HAP-1 (cell line): ENCODE measurements at places on chromosomes 7 and 10.

- no peak for DNase-seq
Observed at GRCh38 chr7:39827571-39827970, 122.5 kb upstream of the CDK13 start.

GRCh38 chr10:131851346-131851745, 49.5 kb upstream of the PPP2R2D start:
- DNase-seq, result no peak

DNA sequence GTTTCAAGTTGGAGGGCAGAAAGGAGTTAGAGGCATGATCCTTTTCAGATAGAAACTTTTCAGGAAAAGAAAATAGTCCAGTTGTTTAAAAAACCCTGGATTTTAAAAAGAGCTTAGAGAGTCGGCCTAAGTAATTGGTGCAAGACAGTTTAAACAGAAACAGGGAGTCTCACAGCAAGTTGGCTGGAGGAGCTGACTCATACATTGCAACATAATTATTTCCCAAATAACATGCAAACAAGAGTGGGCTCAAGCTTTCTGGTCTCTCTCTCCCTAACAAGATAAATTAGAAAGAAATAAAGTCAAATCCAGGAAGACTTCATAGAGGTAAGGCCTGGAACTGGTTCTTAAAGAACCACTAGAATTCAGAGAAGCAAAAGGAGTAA, 100.3 kb upstream of the AGBL3 start:
- DNase-seq, result no peak

GRCh38 chr10:16887565-16887964, 70.3 kb upstream of the RSU1 start:
- no peak for DNase-seq

GRCh38 chr10:110163192-110163773, 44.1 kb upstream of the MXI1 start:
- DNase-seq, result peak; percentile 47

DNA sequence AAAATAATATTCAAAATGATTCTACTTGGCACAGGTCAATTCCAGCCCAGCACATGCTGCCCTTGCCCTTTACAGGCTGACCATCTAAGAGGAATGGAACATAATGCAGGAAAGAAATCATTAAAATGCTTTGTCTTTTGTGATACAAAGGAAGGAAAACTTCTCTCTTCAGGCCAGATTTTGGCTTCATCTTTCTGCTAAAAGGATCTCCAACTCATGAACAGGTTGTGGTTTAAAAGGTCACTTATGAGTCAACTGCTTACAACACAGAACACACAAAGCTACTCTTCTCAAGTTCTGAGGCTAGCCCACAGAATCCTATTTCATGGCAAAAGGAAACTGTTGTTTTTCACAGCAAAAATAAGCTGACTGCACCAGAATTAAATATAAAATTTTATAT, 197.1 kb downstream of the DOCK4 start:
- DNase-seq, result no peak

GRCh38 chr7:147492606-147493005, 1098.0 kb upstream of the C7orf33 start:
- DNase-seq, result no peak

DNA sequence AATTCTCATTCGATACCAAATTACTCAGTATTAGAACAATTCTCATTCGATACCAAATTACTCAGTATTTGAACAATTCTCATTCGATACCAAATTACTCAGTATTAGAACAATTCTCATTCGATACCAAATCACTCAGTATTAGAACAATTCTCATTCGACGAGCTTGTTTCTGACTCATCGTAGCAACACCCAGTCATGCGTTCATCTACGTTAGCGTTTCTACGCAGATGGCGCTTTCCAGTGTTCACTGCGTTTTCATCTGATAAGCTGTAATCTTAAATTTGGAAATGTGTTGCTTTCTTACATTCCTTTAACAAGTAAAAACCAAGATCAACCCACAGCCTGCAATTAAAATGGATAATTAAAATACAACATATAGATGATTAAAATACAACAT, 276.3 kb downstream of the ZMYND11 start:
- DNase-seq, result no peak

DNA sequence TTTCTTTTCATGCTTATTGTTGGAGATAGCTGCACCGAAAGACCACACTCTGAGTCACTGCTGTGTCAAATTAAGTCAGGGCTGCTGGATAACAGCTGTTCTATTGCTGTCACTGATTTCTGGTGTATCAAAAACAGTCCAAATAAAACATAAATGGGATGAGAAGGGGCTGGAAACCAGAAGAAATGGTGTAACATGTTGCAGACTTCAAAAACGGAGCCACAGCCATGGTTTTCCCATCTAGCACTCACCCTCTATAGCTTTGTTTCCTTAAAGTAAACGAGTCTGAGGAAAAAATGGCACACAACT, 103.3 kb upstream of the DIP2C start:
- DNase-seq, result no peak

- DNase-seq, result no peak
Observed at GRCh38 chr7:157412021-157412443, 75.2 kb downstream of the DNAJB6 start.

GRCh38 chr10:70856454-70856853, 31.9 kb downstream of the PCBD1 start:
- no peak for DNase-seq

GRCh38 chr10:88152728-88153133, 289.3 kb downstream of the PTEN start:
- no peak for DNase-seq

DNA sequence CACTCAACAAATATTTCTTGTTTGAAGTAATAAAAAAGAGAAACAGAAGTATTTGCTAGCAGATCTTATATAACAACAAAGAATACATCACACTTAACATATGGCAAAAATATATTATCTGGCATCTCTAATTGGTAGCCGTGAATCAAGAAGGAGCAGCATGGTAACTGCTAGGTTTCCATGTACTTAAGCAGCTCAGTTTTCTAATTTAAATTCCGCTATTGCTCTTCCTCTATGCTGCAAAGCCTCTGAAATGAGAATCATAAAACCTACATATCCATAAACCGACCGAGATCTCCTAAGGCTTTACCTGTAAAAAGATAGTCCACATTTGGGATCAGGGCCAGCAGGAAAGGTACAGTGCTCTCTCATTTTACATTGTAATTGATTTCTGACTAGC, 76.6 kb upstream of the PTPRZ1 start:
- DNase-seq, result no peak

- no peak for DNase-seq
Observed at GRCh38 chr7:92750946-92751345, 85.4 kb downstream of the CDK6 start.

DNA sequence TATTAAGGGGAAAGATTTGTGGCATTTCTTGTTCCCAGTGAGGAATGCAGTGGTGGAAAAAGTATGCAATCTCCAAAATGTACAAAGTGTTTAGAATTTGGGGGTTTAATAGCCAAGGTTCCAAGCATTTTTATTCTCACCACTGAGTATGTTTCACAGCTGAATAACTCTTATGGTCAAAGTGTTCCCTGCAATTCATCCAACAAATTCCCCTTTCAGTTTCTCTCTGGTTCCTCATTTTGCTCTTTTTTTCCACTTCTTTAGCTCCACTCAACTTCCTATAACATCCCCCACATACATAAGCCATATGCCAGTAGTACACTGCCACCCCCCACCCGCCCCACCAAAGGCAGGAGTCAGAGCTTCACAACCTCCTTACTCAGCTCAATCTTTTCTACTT, 4.6 kb downstream of the HECW1 start:
- no peak for DNase-seq

GRCh38 chr7:9645756-9646155, 1212.3 kb downstream of the NXPH1 start:
- no peak for DNase-seq

DNA sequence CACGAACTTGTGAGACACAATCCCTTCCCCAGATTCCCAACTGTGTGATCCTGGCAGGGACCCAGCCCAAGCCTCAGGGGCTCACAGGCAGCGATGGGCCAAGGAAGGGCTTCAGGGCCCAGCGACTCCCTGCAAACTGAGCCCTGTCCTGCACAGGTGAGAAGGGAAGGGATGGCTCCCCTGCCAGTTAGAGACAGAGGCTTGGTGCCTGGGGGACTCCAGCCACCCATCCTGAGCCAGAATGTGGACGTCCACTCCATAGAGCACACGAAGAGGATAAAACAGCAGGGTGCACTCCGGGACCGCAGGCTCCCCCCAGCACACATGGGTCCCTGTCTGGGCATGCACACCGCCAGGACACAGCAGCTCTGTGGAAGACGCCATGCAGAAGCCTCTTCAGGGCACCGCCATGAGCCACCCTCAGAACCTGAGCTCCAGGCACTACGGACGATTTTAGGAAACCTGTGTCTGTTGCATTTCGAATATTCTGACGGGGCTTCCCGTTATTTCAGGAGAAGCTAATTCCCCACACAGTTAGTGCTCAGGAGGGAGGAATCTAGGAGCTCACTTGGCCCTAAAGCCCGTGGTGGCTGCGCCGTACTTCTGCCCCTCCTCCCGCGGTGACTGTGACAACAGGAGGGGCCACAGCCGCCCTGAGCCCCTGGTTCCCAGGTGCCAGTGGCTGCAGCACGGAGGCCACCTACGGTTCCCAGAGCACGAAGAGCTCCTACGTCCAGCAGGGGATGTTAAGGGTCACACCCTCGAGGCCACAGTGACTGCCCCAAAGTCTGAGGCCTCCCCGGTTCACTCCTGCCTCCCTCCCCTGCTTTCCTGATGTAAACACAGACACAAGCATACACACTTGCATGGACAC, 326.0 kb downstream of the PTPRN2 start:
- DNase-seq, result no peak

DNA sequence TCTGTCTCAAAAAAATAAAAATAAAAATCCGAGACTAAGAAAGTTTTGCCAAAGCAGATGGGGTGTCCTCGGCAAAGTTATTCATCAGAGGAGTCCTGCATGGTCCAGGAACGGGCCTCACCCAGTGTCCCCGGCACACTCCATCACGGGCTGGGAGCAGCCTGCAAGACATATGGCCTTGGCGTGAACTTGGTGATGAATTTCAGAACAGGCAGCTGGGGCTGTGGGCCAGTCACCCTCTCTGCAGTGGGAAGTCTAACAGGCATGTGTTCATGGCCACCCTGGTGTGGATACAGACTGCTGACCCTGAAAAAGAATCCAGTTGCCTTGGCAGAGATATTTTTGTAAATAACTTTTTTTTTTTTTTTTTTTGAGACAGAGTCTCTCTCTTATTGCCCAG, 34.7 kb downstream of the NPTX2 start:
- DNase-seq, result no peak

DNA sequence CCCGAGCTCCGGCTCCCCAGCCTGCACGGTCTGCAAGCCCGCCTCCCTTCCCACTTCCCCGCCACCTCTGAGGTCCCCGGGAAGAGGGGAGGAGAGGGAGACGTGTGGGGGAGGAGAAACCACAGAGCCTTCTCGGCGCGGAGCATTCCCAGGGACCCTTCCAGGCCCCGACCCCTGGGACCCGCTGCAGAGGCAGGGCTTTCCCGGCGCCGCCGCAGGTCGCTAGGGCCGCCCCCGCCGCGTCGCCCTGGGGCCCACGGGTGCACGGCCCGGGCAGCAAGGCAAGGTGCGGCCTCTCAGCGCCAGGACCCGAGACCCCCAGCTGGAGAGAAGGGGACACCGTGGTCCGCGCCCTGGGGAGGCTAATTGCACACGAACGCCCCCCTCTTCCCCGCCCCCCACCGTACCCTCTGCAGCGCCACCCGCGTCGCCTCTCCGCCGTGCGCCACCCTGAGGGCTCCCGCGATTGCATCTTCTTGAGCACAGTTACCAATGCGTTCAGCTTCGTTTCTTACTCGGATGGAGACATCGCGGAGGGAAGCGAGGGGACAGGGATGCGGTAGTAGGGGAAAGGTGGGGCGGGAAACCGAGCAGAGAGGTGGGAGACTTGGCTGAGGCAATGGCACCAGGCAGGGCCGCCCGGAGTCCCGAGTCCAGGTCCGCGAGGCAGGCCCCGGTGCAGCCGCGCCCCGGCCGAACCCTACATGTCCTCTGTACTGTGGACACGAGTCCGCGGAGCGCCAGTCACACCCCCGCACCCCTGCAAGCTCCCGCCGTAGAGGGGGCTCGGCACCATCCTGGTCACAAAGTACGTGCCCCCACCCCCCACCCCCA, 28.9 kb downstream of the SKIDA1 start:
- peak; percentile 77 for DNase-seq

DNA sequence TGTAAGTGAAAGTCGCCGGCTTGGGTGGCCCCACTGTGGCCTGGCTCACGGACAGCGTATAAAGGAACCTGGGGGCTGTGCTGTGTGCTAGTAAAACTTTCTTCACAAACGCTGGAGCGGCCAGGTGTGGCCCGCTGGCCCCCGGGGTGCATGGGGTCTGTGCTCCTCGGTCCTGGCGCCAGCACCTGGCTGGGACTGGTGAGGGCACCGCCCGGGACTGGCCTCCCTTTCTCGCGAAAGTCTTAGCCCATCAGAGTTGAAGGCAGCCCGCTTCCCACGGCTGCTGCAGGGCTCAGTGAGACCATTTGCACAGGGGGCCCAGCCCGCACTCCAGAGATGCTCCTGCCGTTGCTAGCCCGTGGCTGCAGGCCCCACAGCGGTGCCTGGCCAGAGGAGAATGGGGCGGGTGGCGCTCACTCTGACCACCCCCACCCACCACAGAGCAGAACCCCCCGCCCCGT, 5.8 kb downstream of the PWWP2B start:
- no peak for DNase-seq

DNA sequence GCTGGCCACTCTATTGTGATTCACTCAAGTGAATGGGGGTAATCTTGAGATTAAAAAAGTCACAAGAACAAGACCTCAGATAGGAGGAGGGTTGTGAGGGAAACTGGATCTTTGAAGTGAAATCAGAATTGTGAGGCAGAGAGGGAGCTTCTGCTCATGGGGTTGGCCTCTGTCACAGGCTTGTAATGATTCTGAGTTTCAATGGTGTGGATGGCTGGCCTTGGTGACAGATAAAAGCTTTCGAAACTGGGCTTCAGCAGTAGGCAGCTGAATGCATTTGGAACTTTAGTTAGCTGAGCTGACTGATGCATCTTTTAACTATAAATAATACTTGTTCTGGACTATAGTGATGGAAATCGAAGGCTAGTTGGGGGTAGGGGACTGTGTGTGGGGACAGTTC, 12.2 kb downstream of the TAS2R60 start:
- DNase-seq, result no peak

DNA sequence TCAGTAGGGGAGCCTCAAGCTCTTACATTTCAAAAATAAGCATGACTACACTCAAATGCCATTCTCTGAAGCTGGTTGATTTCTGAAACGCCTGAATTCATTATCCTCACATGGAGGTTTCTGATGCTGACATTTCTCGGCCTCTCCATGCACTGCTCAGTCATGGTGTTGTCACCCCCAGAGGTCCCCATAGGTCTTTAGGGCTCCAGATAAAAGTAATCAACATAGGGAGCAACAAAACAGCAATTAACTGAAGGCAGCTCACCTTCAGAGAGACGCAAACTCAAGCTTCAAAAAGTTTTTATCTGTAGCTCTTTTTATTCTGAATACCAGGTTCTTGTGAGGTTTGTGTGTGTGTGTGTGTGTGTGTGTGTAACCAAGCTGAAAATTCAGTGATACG, 223.2 kb upstream of the LRRN3 start:
- no peak for DNase-seq

GRCh38 chr10:101233863-101234262, 4.6 kb upstream of the LBX1 start:
- no peak for DNase-seq

- no peak for DNase-seq
Observed at GRCh38 chr10:88794731-88795130, 7.8 kb upstream of the LIPM start.
